T-helper 2 cell treated with Interferon-gamma antibody and Interleukin-4, amounts not matched to agents 5 μg/mL and 100 μg/mL, for 36 hours (primary cell): ENCODE measurements at places on chromosomes 3 and 15.

DNA sequence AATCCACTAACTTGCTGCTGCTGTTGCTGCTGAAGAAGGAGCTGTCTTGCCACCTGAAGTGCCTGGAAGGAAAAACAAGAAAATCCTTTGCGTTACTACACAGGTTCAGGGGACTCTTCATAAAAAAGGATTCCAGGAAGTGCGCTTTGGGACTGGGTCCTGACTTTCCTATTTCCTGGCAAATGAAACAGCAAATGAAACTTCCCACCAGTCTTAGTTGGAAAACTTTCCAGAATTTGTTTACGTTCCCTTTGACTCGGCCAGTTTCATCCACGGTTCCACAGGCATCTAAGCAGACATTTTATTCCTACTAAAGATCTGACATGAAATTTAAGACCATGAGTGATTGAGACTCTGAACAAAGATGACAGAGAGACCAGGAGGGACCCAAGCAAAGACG, 471.0 kb downstream of the FOXP1 start:
- DNase-seq = no peak

GRCh38 chr15:60883691-60884640, 345.1 kb downstream of the RORA start:
- DNase-seq = no peak

DNA sequence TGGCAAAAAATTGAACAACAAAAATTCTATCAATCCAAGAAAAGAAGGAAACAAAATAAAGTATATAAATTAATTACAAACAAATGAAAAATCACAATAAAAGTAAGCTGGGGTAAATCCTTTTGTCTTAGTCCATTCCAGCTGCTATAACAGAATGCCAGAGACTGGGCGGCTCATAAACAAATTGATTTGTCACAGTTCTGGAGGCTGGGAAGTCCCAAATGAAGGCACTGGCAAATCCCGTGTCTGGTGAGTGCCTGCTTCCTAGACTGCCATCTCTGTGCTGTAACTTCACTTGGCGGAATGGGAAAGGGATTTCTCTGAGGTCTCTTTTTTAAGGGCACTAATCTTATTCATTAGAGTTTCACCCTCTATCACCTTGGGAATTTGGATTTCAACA, 53.6 kb upstream of the RPL35A start:
- no peak for DNase-seq

GRCh38 chr15:40242213-40242599, 3.3 kb downstream of the PAK6 start:
- no peak for DNase-seq

DNA sequence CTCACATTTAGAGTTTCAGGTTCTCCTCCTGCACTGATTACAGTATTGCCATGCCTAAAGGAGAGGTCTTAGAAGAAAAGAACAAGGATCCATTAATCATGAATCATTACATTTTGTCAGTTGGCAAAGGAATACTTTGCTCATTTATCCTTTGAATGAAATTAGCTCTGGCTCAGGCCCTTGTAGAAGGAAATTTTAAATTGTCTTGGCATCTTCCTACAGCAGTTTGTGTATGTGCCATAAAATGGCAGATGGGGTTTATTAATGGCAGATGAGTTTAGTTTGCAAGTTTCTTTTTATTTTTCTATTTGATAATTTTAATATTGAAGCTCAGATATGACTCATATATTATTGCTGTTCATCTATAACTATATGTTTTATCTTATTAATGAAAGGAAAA, 181.2 kb upstream of the EPHA3 start:
- no peak for DNase-seq

- no peak for DNase-seq
These were observed 85.6 kb downstream of the PDCD6IP start for GRCh38 chr3:33883951-33884561.

GRCh38 chr3:40387001-40387894, at the start of gene ENTPD3:
Gene ENTPD3 (plus strand): TSS chr3:40387184. CDS start chr3:40388058, 874 bp downstream.
- DNase-seq = no peak

DNA sequence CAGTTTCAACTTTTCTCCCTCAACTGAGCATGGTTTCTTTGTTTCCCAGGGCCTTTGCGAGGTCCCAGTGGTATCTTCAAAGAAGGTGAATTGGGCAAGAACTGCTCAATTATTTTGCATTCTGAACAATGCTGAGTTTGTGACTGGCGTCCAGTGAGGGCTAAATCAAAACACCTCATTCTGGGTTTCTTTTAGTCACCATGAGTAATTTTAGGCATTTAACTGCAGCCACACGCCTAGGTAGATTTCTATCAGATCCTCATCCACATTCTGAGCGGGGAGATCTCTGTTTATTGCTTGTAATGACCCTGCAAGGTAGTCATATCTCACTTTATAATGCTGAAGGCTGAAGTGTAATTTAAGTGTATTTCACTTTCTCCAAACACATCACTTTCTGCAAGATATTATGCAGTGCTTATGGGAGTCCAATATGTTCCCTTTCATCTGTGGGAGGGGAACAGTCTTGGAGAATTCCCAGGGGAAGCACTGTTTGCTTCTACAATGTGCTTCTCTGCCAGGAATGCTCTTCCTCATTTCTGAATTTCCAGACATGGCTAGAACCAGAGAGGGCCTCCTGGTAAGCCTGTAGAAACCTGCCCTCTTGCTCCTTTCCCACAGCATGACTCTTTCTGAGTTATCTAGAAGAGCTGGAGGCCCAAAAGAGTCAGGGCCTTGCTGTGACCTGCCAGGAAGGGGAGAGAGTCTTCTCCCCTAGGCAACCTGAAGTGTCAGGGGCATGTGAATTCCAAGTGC, 91.7 kb downstream of the FRMD4B start:
- DNase-seq = no peak

- no peak for DNase-seq
These were observed 98.9 kb downstream of the ULK4 start for GRCh38 chr3:41863024-41863423.

DNA sequence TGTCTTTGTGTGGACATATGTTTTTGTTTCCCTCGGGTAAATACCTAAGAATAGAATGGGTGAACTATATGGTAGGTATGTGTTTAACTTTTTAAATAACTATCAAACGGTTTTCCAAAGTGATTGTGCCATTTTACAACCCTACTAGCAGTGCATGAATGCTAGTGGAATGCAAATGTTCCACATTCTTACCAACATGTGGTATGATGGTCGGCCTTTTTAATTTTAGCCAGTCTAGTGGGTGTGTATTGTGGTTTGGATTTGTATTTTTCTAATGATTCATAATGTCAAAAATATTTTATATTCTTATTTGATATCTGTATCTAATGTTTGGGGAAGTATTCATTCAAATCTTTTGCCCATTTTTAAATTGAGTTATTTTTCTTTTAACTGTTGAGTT, 68.2 kb upstream of the SMAD3 start:
- DNase-seq = no peak

DNA sequence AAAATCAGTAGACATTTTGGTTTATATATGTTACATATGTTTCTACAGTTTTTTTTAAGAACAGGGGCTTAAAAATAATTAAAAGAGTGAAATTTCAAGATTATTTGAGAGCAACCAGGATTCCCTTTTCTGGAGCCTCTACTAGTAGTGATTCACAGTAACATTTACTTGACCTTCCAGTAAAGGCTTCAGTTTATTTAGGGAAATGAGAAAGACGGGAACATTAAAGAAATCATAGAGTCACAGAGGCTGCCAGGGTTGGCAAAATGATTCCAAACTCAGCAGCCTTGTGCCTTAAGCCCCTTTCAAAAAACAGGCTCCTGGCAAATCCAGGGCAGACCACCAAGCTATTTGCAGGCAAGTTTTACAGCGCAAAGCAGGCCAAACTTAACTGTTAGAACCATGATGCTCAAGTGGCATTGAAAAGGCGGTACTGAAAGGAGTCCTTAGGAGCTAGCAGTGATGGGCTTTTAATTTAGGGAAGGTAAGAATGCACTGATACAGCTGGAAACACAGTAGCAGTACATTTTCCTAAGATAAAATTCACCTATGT, 201.1 kb upstream of the ADAMTS9 start:
- no peak for DNase-seq

DNA sequence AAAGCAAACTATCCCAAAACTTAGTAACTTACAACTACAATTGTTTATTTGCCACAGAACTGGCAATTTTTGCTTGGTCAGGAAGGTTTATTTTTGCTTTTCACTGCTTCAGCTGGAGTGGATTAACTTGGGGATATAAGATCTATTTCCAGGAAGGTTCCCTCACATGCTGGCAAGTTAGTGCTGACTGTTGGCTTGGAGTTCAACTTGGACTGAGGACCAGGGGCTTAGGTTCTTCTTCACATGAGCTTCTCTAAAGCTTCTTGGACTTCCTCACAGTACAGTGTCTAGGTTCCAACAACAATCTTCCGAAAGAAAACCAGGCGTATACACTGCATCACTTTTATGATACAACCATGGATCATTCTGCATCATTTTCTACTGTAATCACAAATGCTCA, 264.4 kb downstream of the CHL1 start:
- DNase-seq = no peak

DNA sequence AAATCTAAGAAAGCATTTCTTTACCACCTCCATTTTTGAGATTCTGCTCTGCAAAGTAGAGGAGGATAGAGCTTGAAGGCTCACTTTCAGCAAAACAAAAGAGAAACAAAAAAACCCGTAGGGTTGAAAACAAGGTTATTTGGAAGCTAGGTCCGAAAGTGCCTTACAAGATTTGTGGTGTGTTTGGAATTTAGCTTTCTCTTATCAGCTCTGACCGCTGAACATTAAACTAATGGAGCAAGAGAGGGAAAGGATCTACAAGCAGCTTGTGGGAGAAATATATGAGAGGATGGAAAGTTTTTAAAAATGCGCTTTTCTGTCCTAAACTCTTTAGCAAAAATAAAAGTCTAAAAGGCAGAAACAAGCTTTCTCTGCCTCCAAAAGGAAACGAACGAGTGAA, 545.5 kb downstream of the NTRK3 start:
- no peak for DNase-seq

- DNase-seq = no peak
These were observed 241.5 kb upstream of the CTDSPL start for GRCh38 chr3:37620071-37620635.

GRCh38 chr3:182632077-182632393, 161.3 kb upstream of the ATP11B start:
- no peak for DNase-seq

GRCh38 chr3:100360757-100361496, 26.4 kb downstream of the NIT2 start:
- DNase-seq = no peak

DNA sequence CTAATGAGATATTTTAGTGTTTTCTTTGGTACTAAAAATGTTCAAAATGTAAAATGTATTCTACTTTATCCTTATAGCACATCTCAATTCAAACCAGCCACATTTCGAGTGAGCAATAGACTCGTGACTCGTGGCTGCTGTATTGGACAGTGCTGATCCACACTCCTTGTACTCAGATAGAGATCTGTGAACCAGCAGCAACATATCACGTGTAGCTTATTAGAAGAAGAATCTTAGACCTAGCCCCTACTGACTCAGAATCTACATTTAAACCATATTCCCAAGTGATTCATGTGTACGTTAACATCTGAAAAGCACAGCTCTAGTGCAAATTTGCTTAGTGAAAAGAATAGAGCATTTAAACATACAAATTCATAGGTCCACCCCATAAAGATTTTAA, 130.9 kb downstream of the IL1RAP start:
- no peak for DNase-seq

GRCh38 chr3:17158941-17159682, 274.4 kb downstream of the PLCL2 start:
- DNase-seq = peak; percentile 19

DNA sequence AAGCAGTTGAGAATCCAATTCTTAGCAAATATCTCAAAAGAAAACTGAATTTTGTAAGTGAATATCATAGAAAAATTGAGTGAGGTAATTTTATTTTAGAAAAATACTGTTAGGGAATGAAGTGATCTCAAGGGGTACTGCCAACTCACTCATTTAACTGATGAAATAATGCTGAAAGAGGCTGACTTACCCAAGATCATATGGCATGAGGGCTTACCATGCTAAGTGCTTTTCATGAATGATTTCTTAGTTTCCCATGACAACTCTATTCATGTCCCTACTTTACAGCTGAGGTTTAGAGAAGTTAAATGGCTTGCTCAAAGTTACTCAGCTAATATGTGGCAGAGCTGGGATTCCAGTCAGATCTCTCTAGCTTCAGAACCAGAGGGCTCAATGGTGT, 30.6 kb downstream of the CCDC14 start:
- no peak for DNase-seq

DNA sequence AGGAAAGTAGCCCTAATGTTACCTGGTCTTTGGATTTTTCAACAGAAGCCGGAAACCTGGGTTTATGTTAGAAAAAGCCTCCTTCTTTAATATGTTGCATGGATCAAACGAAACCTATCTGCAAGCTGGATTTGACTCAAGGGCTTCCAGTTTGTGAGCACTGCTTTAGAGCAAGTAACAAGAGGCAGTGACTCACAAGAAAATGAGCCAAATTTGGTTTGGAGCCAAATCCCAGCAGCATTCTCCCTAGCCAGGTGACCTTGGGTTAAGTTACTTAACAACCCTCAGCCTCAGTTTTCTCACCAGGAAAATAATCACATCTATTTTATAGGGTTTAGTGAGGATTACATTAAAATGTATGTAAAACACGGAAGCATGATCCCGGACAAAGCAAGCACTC, 215.2 kb upstream of the PRICKLE2 start:
- no peak for DNase-seq

GRCh38 chr15:73926219-73927002, at the start of gene LOXL1:
Gene LOXL1 (plus strand): TSS chr15:73926462. CDS start chr15:73926784, 322 bp downstream.
- no peak for DNase-seq

- no peak for DNase-seq
These were observed 122.6 kb downstream of the LRIG1 start for GRCh38 chr3:66378256-66378655.
